ENCODE measurements at places on chromosomes 7 and 10. TPM values are rescaled to one million over a fixed set of nuclear protein-coding genes. Genes with fewer than 3 reads are reported as not detected.

- DNase-seq, result no peak
Measured at GRCh38 chr7:148148456-148148855, 442.1 kb upstream of the C7orf33 start.

DNA sequence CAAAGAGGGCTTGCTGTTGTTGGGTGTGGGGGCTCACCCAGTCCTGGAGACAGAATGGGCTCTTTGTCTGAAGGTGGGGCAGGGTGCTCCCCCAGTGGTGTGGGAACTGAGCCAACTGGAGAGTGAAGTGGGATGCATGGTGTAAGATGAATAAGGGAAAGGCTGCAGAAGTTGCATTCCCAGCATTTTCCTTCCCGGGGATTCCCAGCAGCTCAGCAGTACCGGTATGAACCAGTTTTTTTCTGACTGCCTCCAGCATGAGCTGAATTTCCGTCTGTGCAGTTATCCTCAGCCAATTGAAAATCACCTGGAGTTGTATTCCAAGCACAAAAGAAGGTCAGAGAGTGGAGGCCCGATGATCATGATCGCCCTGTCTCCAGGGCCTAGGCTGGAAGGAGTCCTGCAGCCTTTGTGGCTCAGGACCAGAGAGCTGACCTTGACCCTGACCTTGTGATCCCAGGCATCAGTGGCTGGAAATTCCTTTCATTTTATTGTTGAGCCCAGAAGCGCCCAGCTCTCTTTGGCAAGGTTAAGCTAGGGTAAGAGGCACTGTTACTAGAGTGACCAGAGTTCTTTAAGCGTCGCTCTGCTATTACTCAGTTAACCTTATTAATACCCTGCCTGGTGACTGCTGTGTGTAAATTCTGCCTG, 33.4 kb downstream of the OGDH start:
- DNase-seq, result peak; percentile 30

DNA sequence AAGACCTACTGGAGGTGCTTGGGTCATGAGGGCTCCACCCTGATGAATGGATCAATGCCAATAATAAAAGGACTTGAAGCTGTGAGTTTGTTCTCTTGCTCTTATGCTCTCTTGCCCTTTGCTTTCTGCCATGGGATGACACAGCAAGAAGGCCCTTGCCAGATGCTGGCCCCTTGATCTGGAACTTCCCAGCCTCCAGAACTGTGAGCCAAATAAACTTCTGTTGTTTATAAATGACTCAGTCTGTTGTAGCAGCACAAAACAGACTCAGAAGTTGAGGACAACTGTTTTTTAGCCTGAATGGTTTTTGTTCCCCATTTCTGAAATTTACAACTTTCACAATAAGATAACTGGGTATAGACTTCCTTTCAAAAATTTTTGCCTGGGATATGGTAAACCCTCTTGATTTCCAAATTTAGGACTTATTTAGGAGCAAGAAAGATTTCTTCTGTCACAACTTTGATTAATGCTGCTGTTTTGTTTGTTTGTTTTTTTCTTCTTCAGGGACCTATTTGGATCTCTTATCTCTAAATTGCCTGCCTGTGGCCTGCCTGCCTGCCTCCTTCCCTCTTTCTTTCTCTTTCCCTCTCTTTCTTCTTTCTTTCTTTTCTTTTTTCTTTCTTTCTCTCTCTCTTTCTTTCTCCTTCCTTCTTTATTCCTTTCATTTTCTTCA, 12.1 kb downstream of the ENTPD1 start:
- DNase-seq, result no peak

DNA sequence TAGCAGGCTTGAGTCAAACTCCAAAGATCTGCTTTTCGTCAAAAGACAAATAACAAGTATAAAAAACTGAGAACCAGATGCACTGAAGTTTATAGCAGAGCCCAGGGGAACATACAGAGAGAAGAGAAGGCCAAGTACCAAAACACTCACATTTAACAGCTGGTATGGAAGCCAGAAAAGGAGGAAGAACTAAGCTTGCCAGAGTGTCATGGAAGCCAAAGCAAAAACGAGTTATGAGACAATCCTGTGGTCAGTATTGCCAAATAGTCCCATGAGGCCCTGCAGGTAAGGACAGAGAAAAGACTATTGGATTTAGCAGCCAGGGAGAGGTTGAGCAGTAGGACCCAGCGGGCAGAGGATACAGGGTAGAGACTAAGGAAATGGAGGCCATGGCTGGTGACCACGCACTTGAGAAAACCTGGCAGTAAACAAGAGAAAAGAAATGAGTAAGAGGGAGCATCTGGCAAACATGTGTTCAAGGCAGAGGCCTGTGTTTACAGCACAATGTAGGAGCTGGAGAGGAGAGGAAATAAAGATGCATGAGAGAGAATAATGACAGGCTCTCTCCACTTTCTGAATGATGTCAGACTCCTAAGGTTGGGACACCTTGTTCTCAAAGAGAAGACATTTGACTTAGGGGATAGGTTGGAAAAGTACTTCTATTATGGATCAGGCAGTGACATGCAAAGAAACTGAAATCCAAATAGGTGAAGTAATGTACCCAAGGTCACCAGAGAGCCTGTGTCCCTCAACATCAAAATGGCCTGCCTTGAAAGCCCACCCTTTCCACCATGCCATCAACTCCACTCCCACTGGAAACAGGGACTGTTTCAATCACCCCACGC, 9.1 kb downstream of the CREB3L2 start:
- no peak for DNase-seq

- DNase-seq, result no peak
Measured at GRCh38 chr7:6461946-6462550, 14.3 kb upstream of the DAGLB start.

Gene PRLHR
- total RNA-seq, result not detected

Gene GRID2IP
- total RNA-seq, result 1.4 TPM

Gene SLC18A2
- 0.13 TPM for total RNA-seq
